ENCODE measurements at places on chromosomes 16 and 17. TPM values are rescaled to one million over a fixed set of nuclear protein-coding genes. Genes with fewer than 3 reads are reported as not detected.

The HAP1 gene
- not detected for total RNA-seq

The SEPTIN1 gene
- total RNA-seq = 133 TPM

The KRT32 gene
- not detected for total RNA-seq

The MSLN gene
- total RNA-seq = not detected

The PRSS33 gene
- not detected for total RNA-seq

The SEZ6 gene
- not detected for total RNA-seq

The CCL5 gene
- 72.3 TPM for total RNA-seq

The CDK5R1 gene
- total RNA-seq = 20.9 TPM

The CEP20 gene
- total RNA-seq = 41.6 TPM

The ZNF205 gene
- total RNA-seq = 0.57 TPM

The NHERF1 gene
- total RNA-seq = 124 TPM

The GABARAP gene
- total RNA-seq = 114 TPM

The SLC13A5 gene
- not detected for total RNA-seq

The IL17C gene
- not detected for total RNA-seq

The SPNS2 gene
- total RNA-seq = 0.47 TPM

The CLN3 gene
- 25.9 TPM for total RNA-seq

The HES7 gene
- total RNA-seq = 1.7 TPM

The TK1 gene
- total RNA-seq = 23.0 TPM

The GGA3 gene
- 64.2 TPM for total RNA-seq

The HSF4 gene
- 4.0 TPM for total RNA-seq

The CEP112 gene
- 1.5 TPM for total RNA-seq

The TMEM114 gene
- total RNA-seq = not detected

The ST6GALNAC2 gene
- not detected for total RNA-seq

The PLXDC1 gene
- total RNA-seq = 0.87 TPM

The RHBDL3 gene
- total RNA-seq = 0.20 TPM

The ADORA2B gene
- 1.2 TPM for total RNA-seq

The C17orf67 gene
- total RNA-seq = 2.2 TPM

The TMEM98 gene
- total RNA-seq = 0.54 TPM

The NPIPB13 gene
- total RNA-seq = 10.2 TPM

The KRTAP4-11 gene
- total RNA-seq = not detected

The OTOA gene
- total RNA-seq = not detected

The CCDC137 gene
- total RNA-seq = 82.9 TPM

The TBX4 gene
- total RNA-seq = not detected

The ENPP7 gene
- not detected for total RNA-seq

The FBXL16 gene
- total RNA-seq = 6.0 TPM

The PTX4 gene
- 0.28 TPM for total RNA-seq

The OR1F1 gene
- not detected for total RNA-seq

The KRTAP2-1 gene
- not detected for total RNA-seq

The ANKFN1 gene
- not detected for total RNA-seq

The SLC12A3 gene
- total RNA-seq = not detected

The CHP2 gene
- not detected for total RNA-seq

The TMEM204 gene
- total RNA-seq = 11.7 TPM

The GRB7 gene
- total RNA-seq = 0.47 TPM

The CES5A gene
- total RNA-seq = not detected

The NUP93 gene
- 178 TPM for total RNA-seq

The STX1B gene
- total RNA-seq = 0.43 TPM

The C1QTNF1 gene
- 0.41 TPM for total RNA-seq

The RAB11FIP4 gene
- total RNA-seq = 9.9 TPM

The KCNH4 gene
- total RNA-seq = 2.6 TPM

The GP2 gene
- 7.8 TPM for total RNA-seq

The BCO1 gene
- not detected for total RNA-seq

The PDIA2 gene
- total RNA-seq = not detected

The CCL16 gene
- total RNA-seq = not detected

The PLEKHH3 gene
- 0.63 TPM for total RNA-seq
